ENCODE measurements at places on chromosomes 1 and 21.

DNA sequence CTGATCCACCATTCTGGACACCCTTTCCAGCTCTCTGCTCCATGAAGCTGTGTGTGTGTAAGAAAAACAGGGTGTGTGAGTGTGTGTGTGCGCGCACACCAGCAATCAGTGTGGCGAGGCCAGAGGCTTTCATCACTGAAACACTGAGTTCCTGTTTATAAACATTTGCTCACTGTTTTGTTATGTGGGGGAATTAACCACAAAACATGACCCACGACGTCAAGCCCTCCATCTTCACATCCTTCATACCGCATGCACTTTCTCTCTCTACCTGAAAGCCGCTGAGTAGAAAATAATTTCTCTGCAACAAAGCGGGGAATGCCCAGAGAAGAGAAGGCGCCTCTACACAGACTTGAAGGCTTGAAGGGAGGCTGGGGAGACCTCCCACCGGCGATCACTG lies 148.9 kb upstream of the IRF2BP2 start:
- peak; percentile 47 for DNase-seq

- DNase-seq: no peak
Observed at GRCh38 chr21:36849461-36850105, 116.9 kb downstream of the HLCS start.

DNA sequence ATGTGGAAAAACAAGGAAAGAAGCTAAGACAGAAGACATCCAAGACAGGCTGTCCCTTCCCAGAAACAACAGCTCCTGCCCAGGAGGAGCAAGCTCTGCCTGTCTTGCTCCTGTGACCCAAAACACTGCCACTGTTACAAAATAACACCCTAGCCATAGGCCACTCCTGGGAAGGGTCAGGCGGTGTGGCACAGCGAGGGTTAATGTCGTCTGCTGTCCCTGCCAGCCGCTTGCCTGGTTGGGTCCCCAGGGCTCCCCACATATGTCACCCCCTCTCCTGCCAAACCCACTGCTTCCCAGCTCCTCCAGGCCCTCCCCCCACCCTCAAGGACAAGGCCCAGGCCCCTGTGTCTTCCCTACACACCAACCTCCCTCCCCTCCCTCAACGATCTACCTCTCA lies 3.9 kb upstream of the NHLH1 start:
- no peak for DNase-seq

GRCh38 chr1:206032380-206033140 lies 8.9 kb upstream of the CTSE start:
- DNase-seq: no peak

- peak; percentile 65 for DNase-seq
Observed at GRCh38 chr1:174039027-174039426, 16.9 kb upstream of the RC3H1 start.

- no peak for DNase-seq
Observed at GRCh38 chr1:165217958-165218357, 138.6 kb downstream of the LMX1A start.

DNA sequence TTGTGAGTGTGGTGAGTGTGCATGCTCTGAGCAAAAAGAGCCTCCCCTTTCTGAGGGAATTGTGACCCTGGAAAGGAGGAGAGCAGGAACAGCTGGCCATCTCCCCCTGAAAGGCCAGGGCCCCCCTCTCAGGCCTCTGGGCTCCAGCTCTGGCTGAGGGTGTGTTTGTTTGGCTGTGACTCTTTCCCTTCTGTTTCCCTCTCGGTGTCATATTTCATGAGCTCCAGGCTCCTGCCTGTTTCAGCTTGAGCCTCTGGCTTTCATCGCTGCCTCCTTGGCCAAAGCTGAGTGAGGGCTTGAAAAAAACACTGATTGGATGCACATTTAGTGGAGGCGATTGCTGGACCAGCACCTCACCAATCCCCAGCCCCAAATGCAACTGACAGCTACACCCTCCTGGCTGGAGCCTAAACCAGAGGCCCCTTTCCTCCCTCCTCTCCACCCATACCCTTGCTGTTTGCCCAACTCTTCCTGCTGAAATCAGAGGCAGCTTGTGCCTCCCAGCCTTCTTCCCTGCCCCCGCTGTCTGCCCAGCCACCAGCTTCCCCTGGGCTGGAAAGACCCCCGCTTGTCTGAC lies 64.1 kb downstream of the DDR2 start:
- DNase-seq: peak; percentile 84

DNA sequence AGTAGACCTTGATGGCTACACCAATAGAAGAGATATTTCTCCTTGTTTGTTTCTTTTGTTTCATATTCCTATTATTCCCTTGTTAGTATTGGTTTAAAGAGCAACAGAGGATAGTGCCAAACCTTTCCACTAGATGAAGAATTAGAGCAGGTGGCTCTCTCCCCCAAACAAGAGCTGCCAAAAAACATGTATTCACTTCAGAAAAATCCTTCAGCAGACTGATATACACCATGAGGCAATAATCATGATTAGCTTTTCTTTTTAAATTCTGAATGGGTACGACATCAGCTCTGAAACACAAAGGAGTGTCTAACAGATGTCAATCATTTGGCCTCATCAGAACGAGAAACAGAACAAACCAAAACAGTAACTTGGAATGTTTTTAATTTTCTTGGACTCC lies 67.3 kb upstream of the MAP10 start:
- no peak for DNase-seq

DNA sequence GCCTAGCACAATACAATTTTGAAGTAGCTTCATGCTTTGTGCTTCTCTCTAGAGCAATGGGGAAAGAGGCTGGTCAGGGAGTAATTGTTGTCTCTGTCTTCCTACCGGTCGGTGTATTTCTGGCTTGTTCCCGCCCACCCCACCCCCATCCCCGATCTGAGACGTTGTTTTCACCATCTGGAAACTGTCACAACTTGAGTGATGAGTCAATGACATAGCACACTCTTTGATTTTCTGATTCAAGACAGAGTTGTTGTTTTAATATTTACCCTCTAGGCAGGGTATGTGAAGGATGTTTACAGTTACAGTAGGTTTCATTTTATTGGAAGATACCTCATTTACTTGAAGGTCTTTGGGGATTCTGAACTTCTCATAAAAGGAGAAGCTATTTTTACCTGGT lies 7.0 kb downstream of the IL12RB2 start:
- DNase-seq: peak; percentile 11

DNA sequence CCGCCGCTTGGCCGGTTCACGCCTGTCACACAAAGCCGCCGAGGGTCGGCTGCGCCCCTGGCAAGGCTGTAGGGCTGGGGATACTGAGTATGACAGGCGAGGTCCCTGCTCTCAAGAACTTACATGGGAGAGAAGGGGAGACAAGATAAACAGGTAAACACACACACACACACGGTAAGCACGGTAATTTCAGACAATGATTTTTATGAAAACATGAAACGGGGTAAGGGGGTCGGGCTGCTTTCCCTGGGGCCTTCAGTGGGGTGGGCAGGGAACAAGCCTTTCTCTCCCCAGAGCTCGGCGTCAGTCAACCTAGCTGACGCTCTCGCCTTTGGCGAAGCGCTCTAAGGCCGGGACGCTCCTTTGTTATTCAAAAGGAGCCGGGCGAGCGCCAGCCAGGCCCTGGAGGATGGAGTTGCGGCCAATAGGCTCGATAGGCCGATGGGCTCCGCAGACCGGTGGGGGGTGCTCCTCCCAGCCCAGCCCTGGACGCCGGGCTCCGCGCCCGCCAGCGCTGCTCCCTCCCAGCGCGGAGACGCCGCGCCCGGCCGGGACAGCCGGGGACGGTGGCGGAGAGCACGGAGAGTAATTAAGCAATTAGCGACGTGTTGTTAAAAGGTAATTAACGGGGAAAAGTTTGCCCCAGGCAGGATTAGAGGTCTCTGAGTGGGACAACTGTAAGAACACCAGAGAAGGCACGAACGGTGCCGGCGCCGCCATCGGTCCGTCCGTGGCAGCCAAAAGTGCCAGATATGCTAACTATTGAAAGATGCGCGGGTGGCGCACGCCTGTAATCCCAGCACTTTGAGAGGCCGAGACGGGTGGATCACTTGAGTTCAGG lies 950 bp upstream of the INKA2 start:
- peak; percentile 76 for DNase-seq

GRCh38 chr1:24275510-24275909 lies 43.6 kb upstream of the GRHL3 start:
- DNase-seq: peak; percentile 77

DNA sequence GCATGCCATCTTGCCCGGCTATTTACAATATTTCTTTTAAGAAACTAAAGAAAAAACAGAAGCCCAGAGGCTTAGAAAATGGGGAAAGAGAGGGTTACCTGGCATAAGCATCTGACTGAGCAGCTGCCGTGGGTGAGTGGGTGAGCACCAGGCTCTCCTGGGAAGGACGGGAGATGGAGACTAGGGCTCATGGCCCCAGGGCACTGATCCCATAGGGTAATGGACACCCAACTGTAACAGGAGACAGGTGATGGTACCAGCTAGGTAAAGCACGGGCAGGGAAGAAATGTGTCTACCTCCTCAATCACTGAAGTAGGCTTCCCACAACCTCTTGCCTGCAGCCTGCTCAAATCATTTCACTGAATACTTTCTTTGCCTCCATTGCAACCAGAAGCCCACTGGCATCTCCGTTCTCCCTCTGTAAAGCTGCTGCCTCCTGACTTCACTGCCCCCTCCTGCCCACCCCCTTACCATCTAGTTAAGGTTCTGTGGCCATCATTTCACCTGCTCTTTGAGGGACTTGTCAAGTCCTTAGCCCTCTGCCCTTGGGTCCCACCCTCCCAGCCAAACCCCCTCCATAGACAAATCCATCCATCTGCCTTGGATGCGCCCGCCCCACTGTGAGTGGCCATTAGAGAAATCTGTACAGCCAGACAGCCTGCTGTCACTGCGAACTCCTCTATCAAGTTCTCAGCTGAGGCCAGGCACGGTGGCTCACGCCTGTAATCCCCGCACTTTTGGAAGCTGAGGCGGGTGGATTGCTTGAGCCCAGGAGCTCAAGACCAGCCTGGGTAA lies 6.2 kb downstream of the TMEM125 start:
- no peak for DNase-seq

DNA sequence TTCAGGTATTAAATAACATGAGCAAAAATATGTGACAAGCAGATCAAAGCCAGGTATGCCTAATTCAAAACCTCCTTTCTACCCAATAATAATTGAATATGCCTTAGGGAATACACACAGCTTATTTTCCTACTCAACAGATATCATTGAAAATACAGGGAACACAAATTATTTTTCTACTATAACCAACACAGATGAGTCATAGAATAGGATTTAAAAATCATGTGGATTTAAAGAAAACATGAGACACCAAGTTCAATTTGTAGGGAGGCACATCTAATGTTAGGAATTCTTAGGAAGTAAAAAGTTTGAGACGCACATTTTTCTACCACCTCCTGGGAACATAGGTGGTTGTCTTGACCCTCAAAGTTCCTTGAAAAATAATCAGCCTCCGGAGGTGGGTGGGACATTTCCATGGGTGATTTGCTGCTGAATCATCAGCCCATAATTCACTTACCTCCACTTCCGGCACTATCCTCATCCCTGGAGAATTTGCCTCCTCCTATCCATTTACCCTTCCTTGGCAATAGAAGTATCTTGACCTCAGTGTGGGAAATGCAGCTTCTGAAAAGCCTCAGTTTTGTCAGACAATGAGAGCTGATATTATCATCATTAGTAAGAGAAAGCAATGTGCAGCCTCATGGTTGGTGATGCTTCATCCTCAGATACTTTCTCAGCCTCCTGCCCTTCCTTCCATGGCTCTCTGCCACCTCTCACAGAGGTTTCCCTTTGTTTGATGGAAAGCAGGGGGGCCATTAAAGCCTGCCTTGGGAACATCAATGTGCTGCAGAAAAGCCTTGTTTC lies 33.5 kb upstream of the RGS4 start:
- peak; percentile 98 for DNase-seq

- DNase-seq: no peak
Observed at GRCh38 chr1:65650682-65651081, 142.0 kb upstream of the PDE4B start.

DNA sequence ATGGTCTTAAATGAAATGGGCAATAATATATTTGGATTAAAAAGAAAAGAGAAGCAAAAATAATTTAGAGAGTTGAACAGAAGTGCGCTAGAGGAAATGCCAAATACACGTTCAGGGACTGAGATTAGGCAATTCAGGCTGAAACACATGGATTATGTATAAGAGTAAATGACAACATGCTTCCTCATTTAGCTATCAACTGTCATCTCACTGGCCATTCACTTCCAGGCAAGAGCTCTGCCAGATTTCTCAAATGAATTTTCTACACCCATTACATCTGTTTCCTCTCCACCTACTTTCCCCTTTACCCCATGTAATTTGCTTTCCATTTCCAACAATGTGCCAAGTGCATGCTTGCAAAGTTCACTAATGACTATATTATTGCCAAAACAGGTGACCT lies 582.4 kb downstream of the LTN1 start:
- no peak for DNase-seq

DNA sequence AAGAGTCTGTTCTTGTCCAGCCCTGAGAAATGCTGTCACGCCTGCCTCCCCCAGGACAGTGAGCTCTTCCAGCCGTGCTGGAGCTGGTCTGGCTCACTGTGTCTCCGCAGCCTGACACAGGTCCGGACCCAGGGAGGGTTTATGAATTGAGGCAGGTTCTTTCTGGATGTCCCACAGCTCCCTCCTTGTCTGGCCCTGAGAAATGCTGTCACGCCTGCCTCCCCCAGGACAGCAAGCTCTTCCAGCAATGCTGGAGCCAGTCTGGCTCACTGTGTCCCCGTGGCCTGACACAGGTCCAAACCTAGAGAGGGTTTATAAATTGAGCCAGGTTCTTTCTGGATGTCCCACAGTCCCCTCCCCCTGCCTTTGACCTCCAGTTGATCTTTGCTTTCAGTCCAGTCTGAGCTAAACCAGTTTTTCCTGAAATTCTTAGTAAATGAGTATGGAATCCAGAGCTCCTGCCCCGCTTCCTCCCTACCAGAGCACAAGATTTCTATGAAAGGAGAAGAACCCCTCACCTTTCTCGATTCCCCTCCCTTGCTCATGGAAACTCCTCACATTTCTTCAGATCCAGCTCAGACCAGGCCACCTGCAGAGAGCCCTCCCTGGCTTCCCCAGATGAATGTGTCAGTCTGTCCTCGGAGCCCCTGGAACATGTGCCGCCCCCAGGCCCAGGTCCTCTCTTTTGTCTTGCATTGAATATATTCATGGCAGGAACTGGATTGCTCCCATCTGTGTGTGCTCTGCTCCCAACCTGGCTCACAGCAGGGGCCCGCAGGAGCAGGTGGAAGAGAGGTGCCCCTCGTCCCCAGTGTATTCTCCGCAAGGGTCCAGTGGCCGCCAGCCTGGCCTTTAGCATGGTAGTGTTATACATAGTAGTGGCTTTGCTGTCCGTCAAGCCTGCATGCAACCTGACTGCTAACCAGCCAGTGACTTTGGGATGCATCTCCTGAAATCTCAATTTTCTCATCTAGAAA lies 116.3 kb downstream of the EPHB2 start:
- DNase-seq: peak; percentile 40

DNA sequence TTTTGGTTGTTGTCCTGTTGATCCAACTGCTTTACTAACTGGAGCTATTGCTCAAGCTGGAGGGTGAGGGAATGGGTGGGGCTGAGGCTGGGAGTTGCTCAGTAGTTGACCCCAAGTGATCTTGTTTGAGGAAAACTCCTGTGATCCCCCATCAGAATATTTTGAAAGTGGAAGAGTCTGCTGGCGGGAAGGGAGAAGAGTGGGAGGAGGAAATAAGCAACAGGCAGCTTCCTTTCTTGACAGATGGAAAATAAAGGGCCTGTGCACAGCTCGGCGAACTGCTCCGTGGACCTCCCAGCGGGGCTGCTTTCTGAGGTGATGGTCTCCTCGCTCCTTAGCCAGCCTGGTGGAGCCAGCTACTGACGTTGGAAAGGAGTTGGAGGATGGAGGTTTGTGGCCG lies 199.1 kb upstream of the LMO4 start:
- DNase-seq: no peak
